Dermis blood vessel endothelial cell (primary cell): ENCODE measurements at places on chromosomes 7 and 10.

- no peak for DNase-seq
Measured at GRCh38 chr7:131190146-131190545, 137.5 kb upstream of the MKLN1 start.

DNA sequence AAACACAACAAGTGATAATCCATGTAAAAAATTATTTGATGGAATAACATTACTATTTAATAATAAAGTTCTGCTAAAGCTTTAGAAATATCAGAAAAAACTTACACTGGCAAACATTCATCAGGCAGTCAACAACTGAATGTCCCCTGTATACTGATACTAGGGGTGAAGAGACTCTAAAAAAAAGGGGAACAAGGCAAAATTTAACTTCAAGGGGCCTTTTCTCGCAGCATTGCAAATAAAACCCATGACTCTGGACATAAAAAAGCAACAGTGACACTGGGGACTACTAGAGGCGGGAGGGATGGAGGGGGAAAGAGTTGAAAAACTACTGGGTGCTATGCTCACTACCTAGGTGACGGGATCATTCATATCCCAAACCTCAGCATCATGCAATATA lies 5.8 kb upstream of the IFRD1 start:
- DNase-seq, result no peak

- peak; percentile 39 for DNase-seq
Measured at GRCh38 chr10:102501201-102502028, 1.1 kb downstream of the ACTR1A start.

GRCh38 chr10:118965096-118965495 lies 64.4 kb upstream of the NANOS1 start:
- DNase-seq, result no peak

GRCh38 chr10:128064108-128064969 lies 61.9 kb downstream of the MKI67 start:
- DNase-seq, result peak; percentile 43

- no peak for DNase-seq
Measured at GRCh38 chr7:120654241-120654640, 203.7 kb downstream of the TSPAN12 start.

DNA sequence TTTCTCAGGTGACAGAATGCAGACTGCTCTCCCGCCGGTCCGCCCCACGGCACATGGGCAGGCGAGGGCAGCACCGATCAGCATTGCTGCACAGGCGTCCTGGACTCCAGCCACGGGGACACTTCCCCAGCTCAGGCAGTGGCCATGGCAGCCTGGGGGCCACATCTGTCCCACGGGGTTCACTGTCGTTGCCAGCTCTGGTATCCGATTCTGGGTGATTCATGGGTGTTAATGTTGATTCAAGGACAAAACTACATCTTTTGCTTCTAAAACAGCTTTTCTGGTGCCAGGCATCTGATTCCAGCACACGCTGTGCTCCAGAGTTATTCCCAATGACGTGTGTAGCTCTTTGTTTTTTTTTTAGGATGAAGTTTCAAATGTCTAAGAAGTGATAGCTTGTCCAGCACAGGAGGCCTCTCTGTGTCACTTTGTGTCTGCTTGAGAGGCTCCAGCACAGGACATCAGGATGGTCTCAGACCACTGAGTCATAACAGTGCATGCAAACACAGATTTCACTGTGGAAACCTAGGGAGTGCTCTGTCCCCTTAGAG lies 218.0 kb downstream of the WDR37 start:
- no peak for DNase-seq

DNA sequence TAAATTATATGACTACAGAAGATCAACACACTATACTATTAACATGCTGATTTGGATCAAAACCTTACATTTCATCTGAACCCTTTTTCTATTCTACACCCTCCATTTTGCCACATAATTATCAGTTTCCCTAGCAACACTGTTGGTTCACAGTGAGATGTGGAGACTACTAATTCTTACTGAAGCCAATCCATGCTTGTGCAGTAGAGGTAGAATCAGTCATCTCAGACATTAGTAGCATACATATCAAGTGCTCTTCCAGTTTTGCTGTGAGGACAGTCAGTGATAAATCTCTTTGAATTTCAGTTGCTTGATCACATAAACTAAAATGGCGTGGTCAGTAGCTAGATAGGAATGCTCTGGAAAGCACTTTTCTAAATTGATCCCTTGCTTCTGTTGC lies 70.3 kb downstream of the PON1 start:
- DNase-seq, result no peak

DNA sequence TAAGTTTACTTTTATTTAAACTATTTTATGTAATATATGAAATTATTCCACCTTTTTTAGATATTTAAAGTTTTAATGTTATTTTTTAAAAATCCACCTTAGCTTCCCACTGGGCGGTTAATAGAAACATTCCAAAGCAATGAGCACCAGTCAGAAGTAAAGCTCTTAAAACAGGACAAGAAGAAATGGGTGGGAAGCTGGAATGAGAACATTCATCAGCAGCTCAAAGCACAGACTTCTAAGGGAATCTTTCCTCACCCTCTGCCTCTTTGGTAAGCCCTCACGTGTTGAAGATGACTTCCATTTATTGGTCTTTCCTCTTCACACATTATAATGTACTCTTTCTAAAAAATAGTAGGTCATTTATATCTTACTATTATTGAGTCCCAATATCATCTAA lies 3.1 kb downstream of the AGMO start:
- peak; percentile 60 for DNase-seq

- no peak for DNase-seq
Measured at GRCh38 chr10:30491916-30492515, 58.0 kb downstream of the MAP3K8 start.

DNA sequence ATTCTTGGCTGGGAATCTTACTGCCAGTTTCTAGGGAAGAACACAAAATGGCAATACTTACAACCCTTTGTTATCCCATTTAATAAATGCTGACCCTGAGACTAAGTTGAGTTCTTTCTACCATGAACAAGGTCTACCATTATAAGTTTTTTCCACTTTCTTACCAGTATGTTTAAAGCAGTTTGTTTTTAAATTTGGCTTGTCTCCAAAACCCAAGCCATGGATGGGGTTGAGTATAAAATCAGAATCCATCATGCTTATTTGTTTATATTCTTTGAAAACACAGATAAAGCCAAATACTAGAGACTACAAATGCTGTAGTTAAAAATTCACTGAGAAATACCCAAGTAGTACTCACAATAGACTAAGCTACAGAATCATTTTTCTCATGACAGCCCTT lies 41.1 kb upstream of the HNRNPH3 start:
- no peak for DNase-seq

DNA sequence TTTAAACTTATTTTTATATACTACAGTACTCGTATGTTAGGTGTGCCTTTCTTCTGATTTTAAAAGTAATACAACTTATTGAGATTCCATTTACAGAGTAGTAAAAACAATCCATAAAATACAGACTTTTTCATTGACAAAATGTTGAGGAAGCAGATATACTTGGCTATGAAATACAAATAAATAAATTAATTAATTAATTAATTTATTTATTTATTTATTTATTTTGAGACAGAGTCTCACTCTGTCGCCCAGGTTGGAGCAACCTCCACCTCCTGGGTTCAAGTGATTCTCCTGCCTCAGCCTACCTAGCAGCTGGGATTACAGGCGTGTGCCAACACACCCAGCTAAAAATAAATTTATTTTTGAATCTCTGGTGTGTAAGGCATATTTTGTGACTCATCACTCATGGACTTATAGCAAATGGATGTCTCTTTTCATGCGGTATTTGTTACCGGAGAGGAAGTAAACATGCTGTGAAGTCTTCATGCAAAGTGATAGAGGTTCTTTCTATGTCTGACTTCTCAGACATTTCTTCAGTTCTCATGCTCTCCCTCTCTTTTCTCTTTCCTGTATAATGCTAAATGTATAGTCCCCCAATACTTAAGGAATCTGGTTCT lies 20.2 kb upstream of the SRPK2 start:
- DNase-seq, result no peak

GRCh38 chr7:106864298-106865081 lies 592 bp upstream of the PIK3CG start:
- peak; percentile 21 for DNase-seq

DNA sequence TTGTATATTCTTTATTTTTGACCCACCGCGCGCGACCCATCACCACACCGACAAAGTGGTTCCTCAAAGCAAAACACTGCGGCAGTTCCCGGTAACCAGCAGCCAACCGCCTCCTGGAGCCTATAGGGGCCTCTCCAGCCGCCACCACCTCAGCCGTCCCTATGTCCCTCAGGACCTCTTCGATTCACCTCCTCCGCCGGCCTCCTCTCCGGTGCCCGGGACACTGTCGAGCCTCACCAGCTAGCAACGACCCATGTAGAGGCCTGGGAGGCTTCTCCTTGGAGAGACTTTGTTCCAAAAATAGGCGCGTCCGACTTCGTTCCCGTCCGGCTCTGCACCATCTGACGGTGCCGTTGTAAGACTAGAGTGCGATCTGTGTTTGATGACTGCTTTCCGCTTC lies 158.8 kb downstream of the HGF start:
- DNase-seq, result no peak

- no peak for DNase-seq
Measured at GRCh38 chr7:55488216-55488615, 84.1 kb downstream of the VOPP1 start.

GRCh38 chr10:31596765-31597164 lies 277.7 kb downstream of the ZEB1 start:
- DNase-seq, result no peak

- DNase-seq, result no peak
Measured at GRCh38 chr7:86477343-86477935, 166.3 kb upstream of the GRM3 start.

GRCh38 chr7:41431671-41432070 lies 271.2 kb downstream of the INHBA start:
- no peak for DNase-seq

GRCh38 chr7:128362670-128363069 lies 1.2 kb upstream of the PRRT4 start:
- DNase-seq, result no peak

GRCh38 chr7:129295015-129295423 lies 70.2 kb downstream of the AHCYL2 start:
- peak; percentile 66 for DNase-seq
